Stimulated activated CD4-positive, alpha-beta T cell treated with anti-CD3 and anti-CD28 coated beads, Interleukin-1b, Interleukin-23, amount 100 ng/mL, for 1 hour (primary cell): ENCODE measurements at places on chromosomes 16 and 17.

DNA sequence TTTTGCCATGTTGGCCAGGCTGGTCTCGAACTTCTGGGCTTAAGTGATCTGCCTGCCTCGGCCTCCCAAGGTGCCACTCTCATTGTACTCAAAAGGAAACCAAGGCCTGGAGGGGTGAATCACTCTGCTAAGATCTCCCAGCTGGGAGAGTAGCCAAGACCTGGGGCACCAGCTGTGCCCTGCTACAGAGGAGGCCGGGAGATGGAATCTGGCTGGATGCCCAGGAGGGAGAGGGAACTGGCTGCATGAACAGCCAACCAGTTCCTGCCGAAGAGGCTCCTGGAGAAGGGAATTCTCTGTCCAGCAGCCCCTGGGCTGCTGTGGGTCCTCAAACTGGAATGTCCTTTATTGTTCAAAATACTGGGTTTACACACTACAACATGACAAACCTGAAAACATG is 238.7 kb upstream of the CIBAR2 start:
- DNase-seq, result no peak

DNA sequence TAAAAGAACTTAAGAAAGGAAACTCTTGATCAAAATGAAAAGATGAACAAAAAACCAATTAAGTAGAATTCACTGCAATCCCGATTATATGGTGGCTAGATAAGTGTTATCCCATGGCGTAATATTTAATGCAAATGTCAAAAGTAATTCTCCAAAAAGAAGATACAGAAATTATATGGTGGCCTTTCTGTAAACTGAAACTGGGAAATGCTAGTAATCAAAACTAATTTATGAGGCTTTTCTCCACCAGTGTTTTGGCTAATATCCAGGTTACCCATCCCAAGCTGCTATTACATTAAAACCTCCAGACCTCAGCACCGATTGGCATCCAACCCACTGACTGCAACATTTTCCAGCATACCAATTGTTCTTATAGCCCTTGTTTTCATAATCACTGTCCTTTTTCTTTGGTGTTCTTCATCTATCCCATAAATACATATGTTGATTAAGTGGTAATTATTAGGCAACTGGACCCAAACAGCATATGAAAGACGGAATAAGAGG is 77.2 kb upstream of the TNRC6A start:
- no peak for DNase-seq

DNA sequence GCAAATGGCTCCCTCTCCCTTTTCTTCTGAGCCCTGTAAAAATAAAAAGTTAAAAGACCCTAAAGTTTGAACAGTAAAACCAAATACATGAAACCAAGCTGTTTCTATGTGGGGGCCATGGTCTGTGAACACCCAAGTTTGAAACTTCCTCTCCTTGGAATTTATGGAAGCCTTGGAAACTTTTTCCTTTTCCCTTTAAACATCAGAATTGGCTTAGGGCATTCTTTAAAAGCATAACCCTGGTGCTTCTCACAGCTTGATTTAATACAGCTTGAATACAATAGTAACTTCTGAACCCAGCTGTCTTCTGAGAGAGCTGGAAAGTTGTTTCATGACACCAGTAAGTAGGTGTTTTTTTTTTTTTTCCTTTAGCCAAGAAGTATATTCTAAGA is 26.5 kb downstream of the NKD1 start:
- no peak for DNase-seq

- DNase-seq, result no peak
Observed at GRCh38 chr16:87744750-87745514, 20.9 kb downstream of the KLHDC4 start.

- DNase-seq, result no peak
Observed at GRCh38 chr17:31060791-31061550, 33.8 kb upstream of the NF1 start.

GRCh38 chr16:78844682-78845081 is 745.2 kb downstream of the WWOX start:
- DNase-seq, result no peak

- no peak for DNase-seq
Observed at GRCh38 chr17:57605675-57606105, 139.4 kb downstream of the CCDC182 start.

GRCh38 chr17:9016941-9017552 is 4.3 kb upstream of the NTN1 start:
- no peak for DNase-seq

DNA sequence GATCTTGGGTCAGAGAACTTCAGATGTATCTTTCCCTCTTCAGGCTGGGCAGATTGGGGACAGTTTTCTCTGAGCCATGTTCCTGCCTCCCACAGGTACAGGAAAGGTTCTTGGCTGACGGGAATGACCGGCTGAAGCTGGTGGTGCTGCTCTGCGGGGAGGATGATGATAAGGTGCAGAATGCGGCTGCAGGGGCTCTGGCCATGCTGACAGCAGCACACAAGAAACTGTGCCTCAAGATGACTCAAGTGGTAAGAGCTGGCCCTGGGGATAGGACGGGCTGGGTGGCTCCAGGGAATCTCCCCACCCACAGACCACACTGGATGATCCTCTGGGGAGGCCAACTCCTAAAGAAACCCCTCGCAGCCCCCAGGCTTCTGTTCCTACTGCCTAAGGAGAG is 10.9 kb downstream of the SLC35G3 start:
- no peak for DNase-seq

GRCh38 chr17:35807371-35808144 is 1.7 kb upstream of the TAF15 start:
- no peak for DNase-seq

DNA sequence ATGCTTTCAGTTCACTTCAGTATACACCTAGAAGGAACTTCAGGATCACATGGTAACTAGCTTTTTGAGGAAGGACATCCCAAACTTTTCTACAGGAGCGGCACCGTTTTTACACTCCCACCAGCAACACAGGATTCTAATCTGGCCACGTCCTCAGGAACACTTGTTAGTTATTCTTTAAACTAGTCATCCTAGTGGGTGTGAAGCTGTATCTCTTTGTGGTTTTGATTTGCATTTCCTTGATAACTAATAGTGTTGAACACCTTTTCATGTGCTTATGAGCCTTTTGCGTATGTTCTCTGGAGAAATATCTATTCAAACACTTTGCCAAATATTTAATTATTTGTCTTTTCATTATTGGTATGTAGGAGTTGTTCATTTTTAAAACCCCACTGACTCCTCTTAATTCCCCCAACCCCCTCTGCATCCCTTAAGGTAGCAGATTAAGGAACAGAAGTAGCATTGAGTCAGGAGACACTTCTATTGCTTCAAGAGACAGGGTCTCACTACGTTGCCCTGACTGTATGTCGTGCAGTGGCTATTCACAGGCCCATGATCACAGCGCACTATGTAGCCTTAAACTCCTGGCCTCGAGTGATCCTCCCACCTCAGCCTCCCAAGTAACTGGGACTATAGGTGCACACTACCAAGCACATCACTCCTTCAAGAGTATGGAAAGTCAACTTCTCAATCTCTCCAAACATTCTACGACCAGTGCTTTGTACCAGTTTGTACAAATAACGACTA is 25.4 kb downstream of the YWHAE start:
- no peak for DNase-seq

- no peak for DNase-seq
Observed at GRCh38 chr17:7439462-7440112, at the start of gene FGF11. Gene FGF11, plus strand, starts transcription at chr17:7439512. Its CDS starts 109 bp downstream, at chr17:7439621.

GRCh38 chr16:56237451-56237930 is 46.2 kb downstream of the GNAO1 start:
- no peak for DNase-seq

DNA sequence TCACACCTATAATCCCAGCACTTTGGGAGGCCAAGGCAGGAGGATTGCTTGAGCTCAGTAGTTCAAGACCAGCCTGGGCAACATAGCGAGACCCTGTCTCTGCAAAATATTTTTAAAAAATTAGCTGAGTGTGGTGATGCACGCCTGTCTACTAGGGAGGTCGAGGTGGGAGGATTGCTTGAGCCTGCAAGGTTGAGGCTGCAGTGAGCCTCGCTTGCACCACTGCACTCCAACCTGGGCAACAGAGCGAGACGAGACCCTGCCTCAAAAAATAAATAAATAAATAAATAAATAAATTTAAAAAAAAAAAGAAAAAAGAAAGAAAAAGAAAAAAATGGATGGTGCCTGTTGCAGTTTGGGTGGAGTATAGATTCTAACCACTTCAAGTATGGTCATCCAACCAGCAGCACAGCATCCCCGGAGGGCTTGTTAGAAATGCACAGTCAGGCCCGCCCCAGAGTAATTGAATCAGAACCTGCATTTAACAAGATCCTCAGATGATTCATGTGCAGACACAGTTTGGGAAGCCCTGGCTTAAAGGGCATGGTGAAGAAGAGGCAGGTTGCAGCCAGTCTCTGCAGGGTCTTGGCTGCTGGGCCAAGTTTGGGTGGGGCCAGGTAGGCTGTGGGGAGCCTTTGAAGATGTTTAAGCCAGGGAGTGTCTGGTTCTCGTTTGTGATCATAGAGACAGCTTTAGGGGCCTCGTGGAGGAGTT is 40.8 kb downstream of the MRC2 start:
- no peak for DNase-seq

GRCh38 chr17:19750835-19751234 is 2.7 kb upstream of the ALDH3A1 start:
- DNase-seq, result no peak

- DNase-seq, result no peak
Observed at GRCh38 chr17:21285164-21286065, 904 bp downstream of the MAP2K3 start.

DNA sequence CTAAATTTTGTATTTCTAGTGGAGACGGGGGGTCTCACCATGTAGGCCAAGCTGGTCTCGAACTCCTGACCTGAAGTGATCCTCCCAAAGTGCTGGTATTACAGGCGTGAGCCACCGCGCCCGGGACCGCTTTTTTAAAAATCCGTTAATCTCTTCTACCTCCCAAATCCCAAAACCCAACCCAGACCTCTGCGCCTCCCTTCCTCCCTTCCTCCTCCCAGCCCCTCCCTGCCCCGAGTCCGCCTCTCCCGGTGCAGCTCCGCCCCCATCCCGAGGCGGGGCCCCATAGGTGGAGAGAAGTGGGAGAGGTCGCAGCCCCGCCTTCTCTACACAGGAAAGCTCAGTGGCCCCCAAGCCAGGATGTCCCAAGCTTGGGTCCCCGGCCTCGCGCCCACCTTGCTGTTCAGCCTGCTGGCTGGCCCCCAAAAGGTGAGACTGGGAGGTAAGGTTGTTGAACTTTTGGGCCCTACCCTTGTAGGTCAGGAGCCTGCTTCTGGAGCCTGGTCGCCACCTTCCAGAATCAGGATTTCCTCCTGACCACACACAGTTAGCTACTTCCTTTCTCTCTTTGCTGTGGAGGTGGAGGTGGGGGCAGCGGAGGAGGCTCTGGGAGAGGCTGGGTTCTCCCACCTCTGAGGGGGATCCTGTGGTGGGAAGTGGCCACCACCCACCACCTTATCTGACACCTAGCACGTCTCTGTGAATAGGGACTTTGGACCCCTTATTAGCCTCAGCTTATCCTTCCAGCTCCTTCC is at the start of gene TMEM92:
TSS of gene TMEM92 (plus strand) at position 325 of the 755 bp plus-strand sequence. CDS start at position 361, 36 bp downstream.
- DNase-seq, result no peak

GRCh38 chr17:49204516-49204915 is 5.9 kb downstream of the GNGT2 start:
- no peak for DNase-seq

DNA sequence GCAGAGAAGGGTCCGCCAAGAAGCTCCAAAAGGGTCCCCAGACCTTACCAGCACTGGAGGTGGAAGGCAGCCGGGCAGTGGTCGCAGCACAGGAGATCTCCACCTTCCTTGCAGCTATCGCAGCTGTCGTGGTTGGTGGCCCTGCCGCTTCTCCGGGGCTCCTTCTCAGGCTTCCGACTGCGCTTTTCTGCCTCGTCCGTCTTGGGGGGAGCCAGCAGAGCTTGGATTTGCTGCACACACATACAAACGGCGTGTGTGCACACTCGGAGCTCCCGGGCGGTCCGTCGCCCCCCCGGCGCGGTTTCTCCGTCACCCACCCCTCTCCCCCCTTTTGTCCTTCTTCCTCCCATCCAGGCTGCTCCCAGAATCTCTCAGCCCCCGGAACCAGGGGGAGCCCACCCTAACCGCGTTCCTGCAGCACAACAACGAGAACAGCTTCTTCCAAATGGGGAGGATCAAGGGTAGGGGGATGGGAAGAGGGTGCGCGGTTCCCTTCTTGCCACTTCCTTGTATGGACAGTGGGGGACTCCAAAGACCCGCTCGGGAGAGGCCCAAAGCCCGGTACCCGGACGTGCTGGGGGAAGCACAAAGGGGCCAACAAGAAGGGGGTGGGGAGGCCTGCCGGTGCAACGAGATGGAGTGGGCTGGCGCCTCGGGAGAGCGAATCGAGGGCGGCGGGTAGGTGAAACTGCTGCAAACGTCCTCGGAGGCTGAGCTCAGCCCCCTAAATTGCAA is 1.1 kb downstream of the PHF12 start:
- DNase-seq, result no peak

DNA sequence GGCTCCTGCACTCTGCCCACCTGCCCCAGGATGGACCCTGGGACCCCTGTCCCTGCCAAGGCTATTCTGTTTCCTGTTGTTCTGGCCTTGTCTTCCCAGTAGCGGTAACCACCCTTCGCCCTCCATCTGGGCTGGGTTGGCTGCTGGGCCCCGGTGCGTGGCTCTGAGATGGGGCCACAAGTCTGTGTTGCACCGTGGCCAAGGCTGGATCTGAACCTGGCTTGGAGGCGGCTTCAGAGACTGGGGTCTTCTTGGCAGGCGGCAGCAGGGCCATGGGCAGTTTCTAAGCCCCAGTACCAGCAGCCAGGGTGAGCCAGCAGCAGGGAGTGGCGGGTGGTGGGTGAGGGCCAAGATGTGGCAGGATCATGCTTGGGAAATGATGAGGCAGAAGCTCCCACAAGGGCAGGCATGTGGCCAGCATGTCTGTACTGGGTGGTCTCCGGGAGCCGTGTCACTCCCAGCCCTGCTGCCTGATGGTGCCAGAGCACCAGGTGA is 12.6 kb downstream of the MAP2K3 start:
- no peak for DNase-seq

DNA sequence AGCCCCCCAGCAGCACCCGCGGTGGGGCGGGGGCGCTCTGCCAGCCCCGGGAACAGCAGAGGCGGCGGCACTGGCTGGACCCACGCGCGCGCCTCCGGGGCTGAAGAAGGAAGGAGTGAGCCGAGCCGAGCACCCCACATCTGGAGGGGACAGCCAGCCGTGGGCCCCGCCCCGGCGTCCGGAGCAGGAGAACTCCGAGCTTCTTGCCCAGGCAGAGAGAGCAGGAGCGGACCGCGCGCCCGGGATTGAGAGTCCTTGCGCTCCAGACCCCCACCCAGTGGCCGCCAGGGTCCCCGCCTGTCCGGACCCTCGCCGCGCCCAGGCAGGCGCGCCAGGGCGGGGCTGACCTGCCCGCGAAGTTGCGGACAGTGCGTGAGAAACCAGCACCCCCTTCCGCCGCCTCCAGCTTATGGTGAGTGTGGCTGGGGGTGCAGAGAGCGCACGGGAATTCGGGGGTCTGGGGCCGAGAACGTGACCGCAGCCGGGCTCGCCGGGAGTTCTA is 921.9 kb upstream of the EEF2KMT start:
- DNase-seq, result no peak

GRCh38 chr17:74873874-74874614 is 1.2 kb upstream of the FDXR start:
- DNase-seq, result no peak
